ENCODE measurements at places on chromosomes 2 and 18. TPM values are rescaled to one million over a fixed set of nuclear protein-coding genes. Genes with fewer than 3 reads are reported as not detected.

The KCNJ13 gene
- total RNA-seq, result under 0.01 TPM

The ITPRIPL1 gene
- 1.3 TPM for total RNA-seq

The GALNT14 gene
- total RNA-seq, result 25.4 TPM

The LHCGR gene
- total RNA-seq, result not detected

The DYNAP gene
- not detected for total RNA-seq

The TEKT4 gene
- not detected for total RNA-seq

The DNER gene
- total RNA-seq, result 0.42 TPM

The SLC9A2 gene
- 0.33 TPM for total RNA-seq

The GEN1 gene
- total RNA-seq, result 10.0 TPM

The REEP1 gene
- under 0.01 TPM for total RNA-seq

The EGR4 gene
- 0.12 TPM for total RNA-seq

The PLCD4 gene
- total RNA-seq, result 1.8 TPM

The C1QL2 gene
- total RNA-seq, result not detected

The FIGN gene
- 2.5 TPM for total RNA-seq

The THOC1 gene
- 33.2 TPM for total RNA-seq

The AP1S3 gene
- total RNA-seq, result 32.0 TPM

The CAMKMT gene
- 12.1 TPM for total RNA-seq

The CROCC2 gene
- total RNA-seq, result not detected

The ALKAL2 gene
- not detected for total RNA-seq

The LIPG gene
- total RNA-seq, result 153 TPM

The MOGAT1 gene
- total RNA-seq, result not detected

The CWC22 gene
- total RNA-seq, result 10.8 TPM

The AGXT gene
- not detected for total RNA-seq

The ELOA2 gene
- not detected for total RNA-seq

The MAB21L4 gene
- 0.14 TPM for total RNA-seq

The AQP12A gene
- total RNA-seq, result not detected

The TMEM169 gene
- total RNA-seq, result 0.27 TPM

The ASPRV1 gene
- 0.17 TPM for total RNA-seq

The MAP3K19 gene
- total RNA-seq, result not detected

The CAPN14 gene
- 0.21 TPM for total RNA-seq

The IL36B gene
- not detected for total RNA-seq

The L3MBTL4 gene
- total RNA-seq, result not detected

The SNORC gene
- 4.3 TPM for total RNA-seq

The COLEC11 gene
- not detected for total RNA-seq

The CFC1 gene
- total RNA-seq, result not detected

The GALR1 gene
- total RNA-seq, result not detected

The FKBP7 gene
- 2.3 TPM for total RNA-seq

The ACKR3 gene
- total RNA-seq, result 1.6 TPM

The APCDD1 gene
- 2.4 TPM for total RNA-seq

The GPC1 gene
- 266 TPM for total RNA-seq

The TMBIM1 gene
- 260 TPM for total RNA-seq

The AKAIN1 gene
- not detected for total RNA-seq

The PKDCC gene
- not detected for total RNA-seq

The MC4R gene
- not detected for total RNA-seq

The IDH1 gene
- total RNA-seq, result 85.2 TPM

The C2orf80 gene
- not detected for total RNA-seq

The RMDN2 gene
- total RNA-seq, result 12.5 TPM

The ERFE gene
- 1.0 TPM for total RNA-seq

The AOX1 gene
- total RNA-seq, result 75.3 TPM

The TEX51 gene
- total RNA-seq, result not detected

The UGT1A4 gene
- 0.14 TPM for total RNA-seq

The BMP10 gene
- total RNA-seq, result not detected

The CHRNG gene
- total RNA-seq, result not detected

The ANKRD30BL gene
- total RNA-seq, result not detected

The OSBPL6 gene
- 32.2 TPM for total RNA-seq

The BOD1L2 gene
- total RNA-seq, result not detected

All from mammary epithelial cell (primary cell).